Substantia nigra (tissue), 51 donors: ENCODE measurements at places on chromosomes 7 and 10.

DNA sequence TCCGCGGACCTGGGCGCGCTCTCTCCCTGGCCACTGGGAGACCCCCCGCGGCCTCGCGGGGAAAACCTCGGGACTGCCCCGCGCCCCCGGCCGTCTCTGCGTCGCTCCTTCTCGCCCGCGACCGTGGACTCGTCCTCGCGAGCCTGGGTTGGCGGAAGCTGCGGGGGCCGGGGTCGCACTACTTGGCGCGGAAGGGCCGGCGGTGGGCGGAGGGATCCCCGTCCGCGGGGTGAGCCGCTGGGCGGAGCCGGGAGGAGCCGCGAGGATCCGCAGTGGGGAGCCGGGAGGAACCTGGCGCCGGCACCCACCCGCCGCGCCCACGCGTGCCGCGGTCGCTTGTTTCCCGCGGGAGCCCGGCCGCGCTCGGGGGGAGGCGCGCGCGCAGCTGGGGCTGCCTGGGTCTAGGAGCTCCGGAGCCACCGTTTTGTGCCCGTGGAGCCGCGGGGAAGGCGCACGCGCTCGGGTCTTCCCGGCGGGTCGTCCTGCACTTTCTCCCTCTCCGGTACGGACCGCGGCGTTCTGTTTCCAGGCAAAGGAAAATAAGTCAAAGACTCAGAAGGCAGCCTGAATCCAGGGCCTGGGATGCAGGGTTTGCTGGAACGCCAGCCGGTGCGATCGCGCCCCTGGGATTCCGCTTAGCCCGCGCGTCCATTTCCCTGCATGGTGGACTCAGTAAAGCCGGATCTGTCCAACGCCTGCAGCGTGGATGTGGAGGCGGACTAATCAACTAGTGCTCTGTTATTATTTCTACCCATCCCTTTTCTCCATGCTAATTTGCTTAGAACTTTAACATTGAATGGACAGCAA, 28.7 kb upstream of the KMT2C start:
- DNase-seq, result peak; percentile 62

- DNase-seq, result no peak
Observed at GRCh38 chr7:47710201-47710935, 128.5 kb upstream of the TNS3 start.

DNA sequence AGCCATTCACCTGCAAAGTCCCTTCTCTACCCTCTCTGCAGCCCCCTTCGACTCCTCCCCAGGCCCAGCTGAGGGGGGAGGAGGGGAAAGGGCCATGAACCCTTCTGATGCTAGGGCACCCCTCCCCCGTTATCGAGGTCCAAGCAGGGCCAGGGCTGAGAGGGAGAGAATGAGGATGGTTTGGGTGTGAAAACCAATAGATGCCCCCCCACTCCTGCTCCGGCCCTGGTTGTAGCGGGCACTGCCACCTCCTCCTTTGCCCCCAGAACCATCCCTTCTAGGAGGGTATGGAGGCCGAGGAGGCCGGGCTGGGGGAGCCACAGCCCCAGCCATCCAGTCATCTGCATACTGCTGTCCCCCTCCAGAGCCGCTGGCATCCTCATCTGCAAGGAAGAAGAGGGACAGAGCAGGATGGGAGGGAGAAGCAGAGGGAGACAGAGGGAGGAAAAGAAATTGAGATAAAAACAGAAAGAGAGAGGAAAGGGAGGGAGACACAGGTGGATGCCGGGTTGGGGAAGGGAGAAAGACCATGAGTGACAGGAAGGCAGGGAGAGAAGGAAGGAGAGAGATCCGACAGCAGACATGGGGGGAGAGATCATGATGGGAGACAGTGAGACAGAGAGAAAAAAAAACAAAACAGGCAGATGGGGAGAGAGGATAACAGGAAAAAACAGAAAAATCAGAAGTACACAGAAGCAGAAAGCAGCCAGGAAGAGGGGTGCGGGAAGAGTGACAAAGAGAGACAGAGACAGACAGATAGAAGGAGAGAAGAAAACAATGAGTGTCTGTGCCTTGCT, 1.9 kb upstream of the GAL3ST4 start:
- DNase-seq, result no peak

DNA sequence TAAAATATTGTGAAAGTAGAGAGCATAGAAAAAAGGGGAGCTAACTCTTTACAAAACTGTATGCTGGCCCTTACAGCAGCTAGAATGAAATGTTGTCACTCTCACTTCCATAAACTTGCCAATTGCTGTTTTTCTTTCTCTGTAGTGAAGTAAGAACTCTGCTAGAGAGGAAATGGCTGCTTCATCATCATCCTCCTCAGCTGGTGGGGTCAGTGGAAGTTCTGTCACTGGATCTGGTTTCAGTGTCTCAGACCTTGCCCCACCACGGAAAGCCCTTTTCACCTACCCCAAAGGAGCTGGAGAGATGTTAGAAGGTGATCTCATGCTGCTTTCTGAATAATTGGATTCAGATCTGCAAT, 7.6 kb upstream of the ASCC1 start:
- DNase-seq, result no peak

GRCh38 chr7:66505531-66506451, 122.9 kb upstream of the KCTD7 start:
- no peak for DNase-seq

DNA sequence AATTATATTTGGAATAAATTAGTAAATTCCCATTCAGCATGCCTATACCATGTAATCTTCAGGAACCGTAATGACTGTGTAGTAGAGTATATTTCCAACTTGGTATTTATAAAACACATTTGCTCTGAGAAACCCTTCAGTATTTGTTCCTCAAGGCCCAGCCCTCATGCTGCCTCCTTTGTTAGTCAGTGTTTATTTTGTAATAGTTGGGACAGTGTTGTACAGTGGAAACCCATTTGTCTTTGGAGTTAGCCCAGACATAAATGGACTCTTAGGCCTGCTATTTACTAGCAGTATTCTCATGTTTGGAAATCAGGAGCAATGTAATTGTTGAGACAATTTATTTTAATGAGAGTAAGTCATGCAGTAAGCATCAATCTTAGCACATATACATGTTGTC, 686.9 kb downstream of the AUTS2 start:
- no peak for DNase-seq

DNA sequence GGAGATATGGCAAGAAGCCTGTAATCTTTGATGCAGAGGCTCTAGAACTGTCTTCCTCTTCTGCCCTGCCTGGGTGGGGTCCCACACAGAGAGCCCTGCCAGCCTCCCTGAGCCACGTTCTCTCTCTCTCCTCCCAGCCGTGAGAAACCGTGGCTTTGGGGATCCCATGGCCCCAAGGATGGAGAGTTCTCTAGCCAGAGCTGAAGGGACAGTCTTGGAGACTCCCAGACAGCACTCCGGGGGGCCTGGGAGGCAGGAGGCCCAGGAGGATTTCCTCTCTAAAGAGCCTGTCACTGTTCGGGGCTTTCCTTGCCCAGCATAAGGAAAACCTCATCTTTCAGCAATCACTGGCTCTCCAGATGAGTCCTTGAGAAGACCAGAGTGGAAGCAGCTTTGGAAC, 227.1 kb downstream of the ARHGAP12 start:
- DNase-seq, result no peak

DNA sequence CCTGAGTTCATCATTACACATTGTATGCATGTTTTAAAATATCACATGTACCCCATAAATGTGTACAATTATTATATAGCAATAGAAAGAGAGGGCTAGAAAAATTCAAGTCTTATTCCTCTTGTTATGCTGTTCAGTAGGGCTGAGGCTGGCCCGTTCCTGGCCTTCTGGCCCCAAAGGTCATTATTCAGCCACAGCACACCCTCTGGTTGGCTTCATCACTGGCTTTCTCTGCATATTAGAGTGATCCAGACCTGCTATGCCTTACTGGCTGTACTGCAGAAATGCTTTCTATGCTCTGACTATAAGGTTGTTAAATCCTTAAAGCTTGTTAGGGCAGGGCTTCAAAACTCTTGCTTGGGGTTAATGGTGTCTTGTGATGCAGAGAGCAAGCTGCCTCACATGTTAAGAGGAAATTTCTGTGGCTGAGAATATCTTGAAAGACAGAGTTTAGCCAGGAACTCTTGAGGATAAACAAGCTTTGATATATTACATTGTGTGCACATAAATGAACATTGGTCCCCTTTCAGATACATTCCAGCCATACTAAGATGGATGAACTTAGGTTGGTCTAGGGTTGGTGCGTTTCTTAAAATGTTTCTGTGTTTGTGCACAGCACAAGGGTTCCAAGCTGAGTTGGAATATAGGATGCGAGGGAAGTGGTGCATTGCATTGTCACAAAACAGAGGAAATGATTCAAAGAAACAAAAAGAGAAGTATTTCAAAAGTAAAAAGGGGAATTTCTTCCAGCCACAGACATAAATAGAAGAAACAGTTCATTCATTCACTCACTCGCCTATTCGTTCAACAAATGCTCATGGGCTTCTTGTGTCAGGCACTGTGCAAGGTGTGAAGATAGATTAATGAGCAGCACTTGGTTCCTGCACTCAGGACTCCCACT, 61.6 kb upstream of the WDR11 start:
- no peak for DNase-seq

DNA sequence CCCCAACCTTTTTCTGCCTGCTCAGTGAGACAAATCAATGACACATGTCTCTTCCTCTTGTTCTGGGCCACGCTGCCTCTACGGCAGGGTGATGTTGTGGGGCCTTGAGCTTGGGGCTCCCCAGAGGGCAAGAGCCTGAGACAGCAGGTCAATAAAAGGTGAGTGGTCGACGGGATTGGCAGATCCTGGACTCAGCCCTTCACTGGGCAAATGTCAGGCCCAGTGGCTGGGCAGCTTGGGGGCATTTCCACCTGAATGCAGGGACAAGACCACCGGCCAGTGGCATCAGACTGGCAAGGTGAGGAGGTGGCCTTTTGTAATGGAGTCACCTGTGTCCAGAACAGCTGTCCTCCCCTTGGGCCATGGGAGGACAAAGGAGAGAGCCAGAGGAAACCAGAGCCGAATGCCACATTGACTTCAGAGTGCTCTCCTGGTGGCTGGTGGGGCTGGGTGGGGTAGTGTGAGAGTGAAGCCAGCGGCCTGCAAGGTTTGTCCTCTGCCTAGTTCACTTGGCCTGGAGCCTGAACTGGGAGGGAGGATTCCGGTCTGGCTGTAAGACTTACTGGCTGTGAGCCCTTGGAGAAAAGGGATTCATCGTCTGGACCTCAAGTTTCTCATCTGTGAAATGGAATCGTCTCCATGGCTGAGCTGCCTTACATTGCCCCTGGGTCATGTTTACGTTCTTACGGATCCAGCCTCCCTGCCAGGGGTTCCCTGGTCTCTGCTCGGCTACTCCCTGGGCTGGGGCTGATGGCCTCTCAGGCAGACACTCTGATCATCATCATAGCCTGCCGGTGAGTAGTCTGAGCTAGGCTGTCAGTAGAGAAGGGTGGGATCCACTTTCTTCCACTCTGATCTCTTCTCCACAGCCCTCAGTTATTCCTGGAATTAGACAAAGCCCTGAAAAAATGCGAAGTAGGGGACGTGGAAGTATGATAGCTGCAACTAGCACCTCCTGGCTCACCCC, 25.4 kb upstream of the CRHR2 start:
- DNase-seq, result no peak

DNA sequence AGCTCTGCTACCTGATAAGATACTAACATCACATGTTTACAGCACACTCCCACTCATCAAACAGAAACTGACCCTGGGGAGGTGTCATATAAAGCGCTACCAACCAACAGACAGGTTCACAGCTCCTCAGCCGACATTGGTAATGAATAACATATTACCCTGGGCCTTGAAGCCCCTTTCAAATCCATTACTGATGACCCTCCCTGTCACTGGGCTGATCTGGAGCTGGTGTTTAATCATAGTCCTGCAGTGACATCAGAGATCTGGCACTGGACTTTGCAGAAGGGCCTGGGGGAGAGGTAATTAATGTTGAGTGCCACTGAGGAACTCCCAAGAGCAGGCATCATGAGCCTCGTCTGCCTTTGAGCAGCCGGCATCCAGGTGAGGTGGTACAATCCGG, 306.5 kb upstream of the NFE2L3 start:
- no peak for DNase-seq

- DNase-seq, result no peak
Observed at GRCh38 chr10:19704544-19704943, 111.7 kb upstream of the PLXDC2 start.

GRCh38 chr7:1485156-1485555, 19.0 kb downstream of the INTS1 start:
- no peak for DNase-seq

GRCh38 chr10:45421221-45422097, 47.4 kb downstream of the ALOX5 start:
- no peak for DNase-seq

- DNase-seq, result peak; percentile 20
Observed at GRCh38 chr7:74092964-74093471, 9.4 kb downstream of the LIMK1 start.

DNA sequence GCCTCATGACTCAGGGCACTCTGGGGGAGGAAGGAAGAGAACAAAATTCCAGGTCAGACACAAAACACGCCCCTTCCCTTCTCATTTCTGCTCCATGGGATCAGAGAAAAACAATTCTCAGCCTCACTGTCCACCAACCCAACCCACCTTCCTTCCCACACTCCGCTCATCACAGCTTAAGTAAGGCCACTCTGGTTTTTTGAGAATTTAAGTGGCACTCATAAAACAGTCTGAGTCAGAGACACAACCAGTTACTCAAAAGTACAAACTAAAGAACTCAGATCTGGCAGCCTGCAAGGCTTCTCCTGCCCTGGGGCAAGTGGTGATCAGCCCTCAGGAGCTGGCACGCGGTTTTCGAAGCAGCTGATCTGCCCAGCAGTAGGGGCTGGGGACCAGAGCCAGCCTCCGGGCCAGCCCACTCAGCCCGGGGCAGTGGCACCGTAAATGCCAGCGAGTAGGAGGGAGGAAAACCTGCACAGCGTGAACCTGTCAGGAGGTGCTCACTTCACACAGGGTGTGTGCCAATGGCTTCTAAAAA, 39.1 kb upstream of the ABLIM1 start:
- DNase-seq, result no peak

GRCh38 chr10:119251315-119251708, 43.9 kb downstream of the GRK5 start:
- no peak for DNase-seq

- no peak for DNase-seq
Observed at GRCh38 chr7:92843034-92843760, 6.8 kb upstream of the CDK6 start.

GRCh38 chr10:12228851-12229250, 32.9 kb downstream of the CDC123 start:
- DNase-seq, result no peak
